GM19239 (cell line): ENCODE measurements at places on chromosomes 13 and 19.

DNA sequence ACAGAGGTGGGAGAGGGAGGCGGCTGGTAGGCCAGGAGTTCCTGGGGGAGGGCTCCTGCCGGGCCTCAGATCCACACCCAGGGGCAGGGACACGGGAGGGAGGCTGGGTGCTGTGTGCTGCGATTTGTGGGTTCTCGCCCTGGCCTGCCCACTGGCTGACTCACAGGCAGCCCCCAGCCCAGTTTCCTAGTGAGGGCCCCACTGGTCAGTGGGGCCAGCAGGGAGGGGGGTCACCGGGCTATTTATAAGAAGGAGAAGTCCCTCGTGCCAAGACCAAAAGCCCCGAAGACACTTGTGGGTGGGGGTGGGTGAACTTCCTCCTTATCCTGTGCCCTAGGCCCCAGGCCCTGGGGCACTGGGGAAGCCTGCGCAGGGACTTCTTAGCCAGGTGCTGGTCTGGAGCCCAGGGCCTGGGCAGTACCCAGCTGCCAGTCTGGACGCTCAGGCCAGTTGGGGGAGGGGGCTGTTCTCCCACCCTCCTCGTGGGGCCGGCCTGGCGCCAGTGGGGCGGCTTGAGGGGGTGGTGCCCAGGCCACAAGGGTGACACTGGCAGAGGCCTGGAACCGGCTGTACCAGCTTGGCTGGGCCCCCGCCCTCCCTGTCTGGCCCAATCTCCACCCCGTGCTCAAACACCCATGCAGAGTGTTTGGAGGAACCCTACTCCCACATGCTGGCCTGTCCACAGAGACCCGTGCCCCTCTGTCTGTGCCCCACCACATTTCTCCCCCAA is 5.0 kb upstream of the JUNB start:
- DNase-seq: no peak

- no peak for DNase-seq
Observed at GRCh38 chr13:31365630-31366029, 165.9 kb downstream of the B3GLCT start.

- DNase-seq: no peak
Observed at GRCh38 chr13:18991060-18991459, 190.6 kb downstream of the TUBA3C start.

- no peak for DNase-seq
Observed at GRCh38 chr19:30419568-30420180, 47.5 kb downstream of the ZNF536 start.

GRCh38 chr19:41951686-41952172 is 7.4 kb downstream of the RABAC1 start:
- peak; percentile 74 for DNase-seq

DNA sequence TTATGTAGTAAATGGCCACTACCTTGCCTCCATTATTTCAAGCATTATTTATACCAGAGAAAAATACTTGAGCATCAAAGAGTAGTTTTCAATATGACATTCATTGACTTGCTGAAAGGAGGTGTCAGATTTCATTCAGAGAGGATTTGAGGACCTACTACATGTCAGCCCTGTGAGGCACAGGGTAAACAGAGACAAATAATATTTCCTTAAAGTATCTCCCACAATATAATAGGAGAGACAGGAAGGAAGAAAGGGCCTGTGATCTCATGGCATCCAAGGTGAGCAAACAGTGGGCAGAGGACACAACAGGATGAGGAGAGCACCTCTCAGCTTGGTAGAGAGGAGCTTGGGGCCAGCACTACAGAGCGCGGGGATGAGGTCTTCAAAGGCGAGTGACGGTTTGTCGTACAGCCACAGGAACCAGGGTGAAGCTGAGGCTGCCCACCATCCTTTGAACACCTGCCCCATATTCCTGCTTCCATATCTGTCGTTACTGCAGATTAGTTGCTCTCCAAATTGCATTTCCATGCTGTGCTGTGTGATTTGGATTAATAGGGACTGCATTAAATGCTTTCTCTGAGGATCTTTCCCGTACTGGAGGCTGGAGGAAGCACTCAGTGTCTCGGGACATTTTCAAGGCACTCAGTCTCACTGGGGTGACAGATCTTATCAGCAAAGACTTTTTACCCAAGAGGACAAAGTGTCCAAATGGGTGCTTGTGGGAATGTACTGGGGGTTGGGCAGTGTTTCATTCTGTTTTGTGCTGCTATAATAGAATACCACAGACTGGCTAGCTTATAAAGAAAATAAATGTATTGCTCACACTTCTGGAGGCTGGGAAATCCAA is 59.2 kb downstream of the GJA3 start:
- DNase-seq: no peak

DNA sequence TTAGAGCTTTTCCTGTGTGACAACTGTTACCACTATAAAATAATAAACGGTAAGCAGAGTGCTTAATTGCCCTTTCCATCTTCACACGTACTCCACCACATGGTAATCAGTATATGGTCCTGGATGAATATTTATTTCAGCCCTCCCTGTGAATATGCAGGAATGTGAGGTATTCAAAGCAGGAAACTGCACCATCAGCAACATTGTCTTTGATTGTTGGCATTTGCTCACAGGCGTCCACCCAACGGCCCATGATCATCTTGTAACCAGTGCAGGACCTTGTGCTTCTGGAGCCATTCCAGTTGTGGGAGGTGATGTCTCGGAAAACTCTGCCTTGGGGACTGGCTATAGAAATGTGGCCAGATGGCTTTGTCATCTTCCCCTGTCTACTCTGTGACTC is 132.6 kb downstream of the COG6 start:
- DNase-seq: no peak
